ENCODE measurements at places on chromosomes 3 and 15. TPM values are rescaled to one million over a fixed set of nuclear protein-coding genes. Genes with fewer than 3 reads are reported as not detected.

DNA sequence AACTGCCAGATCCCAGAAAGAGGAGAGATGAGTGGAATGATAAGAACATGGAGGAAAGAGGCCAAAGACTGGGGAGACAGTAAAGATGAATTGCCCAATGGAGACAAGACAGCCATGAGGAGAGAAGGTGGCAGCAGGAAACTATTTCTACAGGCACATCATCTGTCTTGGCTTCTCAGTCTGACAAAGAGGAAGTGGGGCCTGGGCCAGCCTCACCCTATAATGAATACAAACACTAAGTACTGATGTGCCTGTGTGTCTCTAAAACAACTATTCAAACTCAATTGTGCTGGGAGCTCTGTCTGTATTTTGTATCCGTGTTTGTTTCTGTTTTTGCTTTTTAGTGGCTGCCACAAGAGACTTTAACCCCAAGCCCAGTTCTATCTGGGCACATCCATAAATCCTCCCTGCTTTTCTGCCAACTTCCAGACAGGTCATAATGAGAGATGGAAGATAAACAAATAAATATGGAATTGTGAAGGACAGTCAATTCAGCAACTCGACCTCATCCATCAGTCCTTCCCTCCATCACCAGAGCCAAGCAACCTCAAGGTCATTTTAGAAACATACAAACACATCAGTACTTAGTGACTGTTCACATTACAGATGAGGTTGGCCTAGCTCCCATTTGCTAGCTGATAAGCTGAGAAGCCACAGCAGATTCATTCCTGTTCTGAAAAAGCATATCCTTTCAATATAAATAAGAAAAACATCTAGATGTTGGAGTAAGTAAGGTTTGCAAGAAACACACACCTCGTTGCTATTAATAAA is 116.7 kb downstream of the CADPS start:
- DNase-seq = no peak

GRCh38 chr3:25444273-25444672 is 16.2 kb downstream of the RARB start:
- DNase-seq = no peak

The NUP210 gene
- total RNA-seq = 146 TPM

The FURIN gene
- 124 TPM for total RNA-seq
